ENCODE measurements at places on chromosomes 5 and 9. TPM values are rescaled to one million over a fixed set of nuclear protein-coding genes. Genes with fewer than 3 reads are reported as not detected.

- DNase-seq, result no peak
These were observed 148.1 kb downstream of the KDM4C start for GRCh38 chr9:6905850-6906375.

Gene PTPA
- polyA plus RNA-seq, result 159 TPM

Gene SLC25A2
- not detected for polyA plus RNA-seq

Gene REEP2
- polyA plus RNA-seq, result 24.7 TPM

All from AG04450 (cell line).